ENCODE measurements at places on chromosomes 2 and 18. TPM values are rescaled to one million over a fixed set of nuclear protein-coding genes. Genes with fewer than 3 reads are reported as not detected.

The SPATA3 gene
- not detected for total RNA-seq

The SNORC gene
- 0.81 TPM for total RNA-seq

The PREPL gene
- total RNA-seq, result 97.6 TPM

The SULT1C2 gene
- total RNA-seq, result 0.25 TPM

The ASB1 gene
- total RNA-seq, result 34.8 TPM

The FAM124B gene
- 1.4 TPM for total RNA-seq

The RUFY4 gene
- total RNA-seq, result not detected

The MAP4K4 gene
- total RNA-seq, result 107 TPM

The CSRNP3 gene
- 4.2 TPM for total RNA-seq

The SERPINB3 gene
- total RNA-seq, result not detected

The GPD2 gene
- 15.8 TPM for total RNA-seq
